ENCODE measurements at places on chromosomes 2 and 18. TPM values are rescaled to one million over a fixed set of nuclear protein-coding genes. Genes with fewer than 3 reads are reported as not detected.

- DNase-seq: no peak
Measured at GRCh38 chr2:54652540-54652939, 70.9 kb upstream of the EML6 start.

DNA sequence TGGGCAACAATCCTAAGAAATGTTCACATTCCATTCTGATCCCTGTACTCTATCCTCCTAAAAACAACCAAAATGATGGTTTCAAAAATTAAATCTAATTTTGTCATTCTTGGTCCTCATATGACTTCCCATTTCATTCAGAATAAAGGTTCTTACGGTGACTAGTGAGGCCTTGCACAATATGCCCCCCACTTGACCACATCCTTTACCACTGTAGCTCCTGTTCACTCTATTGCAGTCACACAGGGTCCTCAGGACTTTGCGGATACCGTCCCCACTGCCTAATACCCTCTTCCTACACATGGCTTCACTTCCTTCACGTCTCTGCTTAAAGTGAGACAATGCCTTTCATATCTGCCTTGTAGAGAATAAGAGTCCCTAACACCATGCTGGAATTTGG, 1058.7 kb upstream of the KLHL29 start:
- DNase-seq: no peak

DNA sequence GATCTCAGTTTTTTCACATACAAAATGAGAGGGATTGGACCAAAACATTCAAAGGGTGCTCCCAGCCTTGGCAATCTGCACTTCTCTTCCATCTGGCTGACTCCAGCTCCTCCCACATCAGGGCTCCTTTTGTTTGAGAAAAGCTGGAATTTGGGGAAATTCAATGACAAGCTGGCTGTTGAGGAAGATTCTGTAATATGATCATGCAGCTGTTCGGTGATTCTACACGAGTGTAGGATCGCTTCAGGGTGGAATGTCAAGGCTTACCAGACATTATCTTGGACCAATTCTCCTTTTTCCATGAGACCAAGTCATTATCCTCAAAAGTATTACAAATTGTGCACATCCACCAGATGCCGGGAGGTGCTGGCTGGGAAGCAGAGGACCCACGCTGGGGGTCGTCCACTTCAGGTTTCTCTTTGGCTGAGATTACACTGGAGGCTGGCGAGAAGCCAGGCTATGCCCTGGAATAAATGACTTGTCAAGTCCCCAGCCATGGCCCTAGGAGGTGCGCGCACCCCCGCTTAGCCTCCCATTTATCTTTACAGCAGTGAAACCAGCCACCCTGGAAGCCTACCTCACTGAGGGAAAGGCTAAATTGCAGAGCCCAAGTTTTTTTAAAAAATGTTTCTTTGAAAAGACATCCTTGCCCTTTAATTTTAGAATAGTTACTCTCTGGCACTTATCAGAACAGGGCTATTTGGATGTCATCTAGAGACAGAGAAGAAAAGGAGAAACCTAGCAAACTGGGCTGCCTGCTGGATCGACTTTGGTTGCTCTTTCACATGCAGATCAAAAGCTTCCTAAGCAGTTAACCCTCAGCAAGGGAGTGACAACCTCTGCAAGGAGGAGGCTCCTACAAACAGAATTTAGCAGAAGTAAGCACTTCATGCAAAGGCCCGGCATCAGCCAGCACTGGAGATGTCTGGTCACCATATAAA, 42.5 kb upstream of the LCLAT1 start:
- peak; percentile 36 for DNase-seq

DNA sequence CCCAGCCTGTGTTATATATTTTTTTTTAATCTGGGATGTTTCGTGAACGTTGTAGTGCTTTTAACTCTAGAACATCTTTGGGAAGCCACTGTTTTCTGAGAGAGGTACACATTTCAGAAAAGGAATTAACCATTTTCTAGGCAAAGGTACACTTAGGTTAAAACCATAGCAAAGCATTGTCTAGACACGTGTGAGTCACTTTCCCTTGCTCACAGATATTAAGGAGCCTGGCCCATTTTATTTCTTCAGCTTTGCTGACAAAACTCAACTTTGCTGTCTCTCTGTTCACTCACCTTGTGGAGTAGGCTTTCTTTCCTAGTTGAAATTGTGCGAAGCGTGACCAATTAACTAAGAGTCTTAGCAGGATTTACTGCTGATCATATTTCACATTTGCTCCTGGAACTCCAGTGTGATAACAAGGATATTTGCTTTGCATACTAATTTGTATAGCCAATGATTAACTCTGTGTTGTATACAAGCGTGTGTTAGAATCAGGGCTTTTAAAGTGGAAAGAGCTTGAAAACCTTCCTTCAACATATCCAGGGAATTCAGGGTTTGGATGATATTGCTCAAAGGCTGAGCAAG, 215.0 kb upstream of the AGAP1 start:
- no peak for DNase-seq

- DNase-seq: no peak
Measured at GRCh38 chr2:88160517-88160916, 9.6 kb upstream of the THNSL2 start.

GRCh38 chr18:74175658-74176057, 27.3 kb downstream of the TIMM21 start:
- no peak for DNase-seq

DNA sequence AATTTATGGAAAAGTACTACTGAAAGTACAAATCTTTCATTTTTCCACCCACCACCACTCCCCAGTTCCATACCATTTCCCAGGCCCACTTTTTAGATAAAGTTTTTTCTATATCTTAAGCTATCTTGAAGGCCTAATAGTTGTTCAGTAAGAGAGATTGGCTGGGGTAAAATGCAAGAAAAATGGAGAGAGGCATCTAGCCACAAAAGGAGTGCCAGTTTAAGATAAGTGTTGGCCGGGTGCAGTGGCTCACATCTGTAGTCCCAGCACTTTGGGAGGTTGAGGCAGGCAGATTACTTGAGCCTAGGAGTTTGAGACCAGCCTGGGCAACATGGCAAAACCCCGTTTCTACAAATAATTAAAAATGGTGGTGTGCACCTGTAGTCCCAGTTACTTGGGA, 28.6 kb downstream of the NBEAL1 start:
- no peak for DNase-seq

GRCh38 chr2:23301136-23301535, 83.8 kb upstream of the KLHL29 start:
- no peak for DNase-seq

DNA sequence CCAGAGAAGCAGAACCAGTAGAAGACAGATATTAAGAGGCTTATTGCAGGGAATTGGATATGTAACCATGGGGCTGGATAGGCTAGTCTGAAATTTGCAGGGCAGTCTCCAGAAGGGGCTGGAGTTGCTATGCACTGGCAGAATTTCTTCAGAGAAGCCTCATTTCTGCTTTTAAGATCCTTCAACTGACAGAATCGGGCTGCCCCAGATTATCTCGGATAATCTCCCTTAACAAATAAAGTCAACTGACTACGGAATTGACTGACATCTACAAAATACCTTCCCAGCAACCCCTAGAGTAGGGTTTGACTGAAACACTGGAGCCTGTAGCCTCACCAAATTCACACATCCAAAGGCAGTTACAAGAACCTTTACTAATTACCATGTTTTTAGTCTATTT, 136.4 kb downstream of the SOCS6 start:
- no peak for DNase-seq

DNA sequence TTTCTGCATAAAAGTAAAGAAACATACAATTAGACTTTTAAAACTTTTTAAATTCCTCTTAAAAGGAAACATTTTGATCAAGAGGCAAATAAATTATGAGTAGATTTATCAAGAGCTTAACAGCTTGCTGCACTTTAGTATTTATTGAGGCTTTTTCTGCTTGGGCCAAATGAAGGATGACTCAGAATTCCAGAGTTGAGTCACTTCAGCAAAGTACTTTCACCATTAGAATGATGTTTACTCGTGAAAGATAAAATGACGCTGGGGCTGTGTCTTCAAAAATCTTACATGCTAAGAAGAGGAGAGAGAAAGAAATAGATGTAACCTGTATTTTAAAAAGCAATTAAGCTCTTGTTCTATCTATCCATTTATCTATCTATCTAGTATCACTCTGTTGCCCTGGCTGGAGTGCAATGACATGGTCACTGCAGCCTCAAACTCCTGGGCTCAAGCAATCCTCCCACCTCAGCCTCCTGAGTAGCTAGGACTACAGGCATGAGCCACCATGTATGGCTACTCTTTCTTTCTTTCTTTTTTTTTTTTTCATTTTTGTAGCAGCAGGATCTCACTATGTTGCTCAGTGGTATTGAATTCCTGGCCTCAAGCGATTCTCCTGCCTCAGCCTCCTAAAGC, 75.3 kb upstream of the RIOK3 start:
- DNase-seq: no peak

GRCh38 chr2:175817221-175817620, 184.8 kb downstream of the LNPK start:
- no peak for DNase-seq

GRCh38 chr2:240200230-240201051, 60.0 kb upstream of the OTOS start:
- no peak for DNase-seq

- no peak for DNase-seq
Measured at GRCh38 chr18:12295389-12296086, 12.5 kb upstream of the TUBB6 start.

- no peak for DNase-seq
Measured at GRCh38 chr18:77557046-77557587, 307.5 kb downstream of the GALR1 start.

- DNase-seq: no peak
Measured at GRCh38 chr2:237353215-237353614, 60.7 kb downstream of the COL6A3 start.

DNA sequence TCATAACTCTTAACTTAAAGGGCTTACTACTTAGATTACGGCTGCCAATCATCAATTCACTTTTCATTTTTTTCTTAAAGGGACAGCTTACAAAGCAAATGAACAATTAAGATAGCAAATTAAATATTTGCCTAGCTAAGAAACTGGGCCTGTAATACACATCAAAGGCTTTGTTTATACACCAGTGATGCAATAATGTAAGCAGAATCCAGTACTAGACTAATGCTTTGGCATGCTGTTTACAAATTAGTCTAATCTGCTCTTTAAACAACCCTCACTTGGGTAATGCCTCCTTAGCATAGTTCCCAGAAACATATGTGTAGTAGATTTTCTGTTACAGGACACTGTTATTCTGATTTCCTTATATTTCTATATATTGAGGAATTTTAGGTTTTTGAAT, 105.8 kb downstream of the ARHGAP28 start:
- DNase-seq: no peak

- no peak for DNase-seq
Measured at GRCh38 chr2:11154016-11154922, 998 bp upstream of the SLC66A3 start.

- DNase-seq: no peak
Measured at GRCh38 chr2:218849721-218850120, 9.9 kb upstream of the WNT6 start.

- DNase-seq: peak; percentile 98
Measured at GRCh38 chr18:24397694-24398368, at the start of gene OSBPL1A. Gene OSBPL1A (minus strand): TSS chr18:24397824. CDS start chr18:24377533, 20,291 bp downstream.

Gene RABL2A
- 3.6 TPM for polyA plus RNA-seq

Gene SLC11A1
- polyA plus RNA-seq: 4.5 TPM

Gene ARHGEF33
- 0.30 TPM for polyA plus RNA-seq

Gene MLPH
- 18.3 TPM for polyA plus RNA-seq

Gene TSPYL6
- polyA plus RNA-seq: 0.03 TPM

Gene RGPD3
- 0.14 TPM for polyA plus RNA-seq

Gene NYAP2
- polyA plus RNA-seq: not detected

Gene PROKR1
- not detected for polyA plus RNA-seq

Gene PAX8
- polyA plus RNA-seq: not detected

Gene PLB1
- 0.84 TPM for polyA plus RNA-seq

Gene LRRC30
- polyA plus RNA-seq: not detected

Gene GNLY
- polyA plus RNA-seq: 1.3 TPM

Gene RFX8
- 0.50 TPM for polyA plus RNA-seq

Gene VSNL1
- 8.3 TPM for polyA plus RNA-seq
